ENCODE measurements at places on chromosomes 3 and 15.
A peak's percentile ranks its signal among the peaks of the same experiment; 100 is the strongest.

GRCh38 chr3:189235214-189235613 lies 63.4 kb downstream of the TPRG1 start:
- DNase-seq = no peak

DNA sequence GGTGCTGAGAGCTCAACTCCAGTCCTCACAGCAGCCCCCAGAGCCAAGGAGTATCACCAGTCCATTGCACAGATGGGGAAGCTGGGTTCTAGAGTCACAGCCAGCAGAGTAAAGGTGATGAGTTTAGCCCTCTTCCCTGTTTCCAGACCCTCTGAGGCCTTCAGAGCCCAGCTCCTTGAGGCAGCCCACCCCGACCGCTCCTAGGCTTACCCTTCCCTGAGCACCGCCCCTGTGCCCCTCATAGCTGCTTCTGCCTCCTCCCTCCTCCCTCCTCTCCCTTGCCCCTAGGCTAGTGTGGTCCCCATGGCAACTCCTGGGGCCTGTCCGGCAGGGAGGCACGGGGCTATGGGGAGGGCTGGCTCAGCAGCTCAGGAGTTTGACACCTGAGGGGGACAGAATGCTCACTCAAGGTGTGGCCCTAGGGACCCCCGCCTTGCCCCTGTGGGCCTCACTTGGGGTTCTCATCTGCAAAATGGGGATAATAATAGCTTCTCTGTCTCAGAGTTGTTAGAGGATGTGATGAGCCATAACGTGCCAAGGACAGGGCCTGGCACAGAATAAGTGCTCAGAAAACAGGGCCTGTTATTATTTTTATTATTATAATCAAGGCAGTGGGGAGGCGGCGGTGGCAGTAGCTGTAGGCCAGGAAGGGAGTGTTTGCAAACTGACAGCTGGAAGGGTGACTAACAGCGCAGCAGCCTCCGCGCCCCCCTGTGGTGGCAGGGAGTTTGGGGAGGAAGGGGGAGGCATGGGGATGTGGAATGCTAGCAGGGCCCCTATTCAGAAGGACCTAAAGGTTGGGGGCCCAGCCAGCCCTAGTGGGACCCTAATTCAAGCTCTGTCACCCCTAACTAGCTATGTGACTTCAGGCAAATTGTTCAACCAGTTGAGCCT lies 11.5 kb downstream of the CSK start:
- peak; percentile 73 for DNase-seq

GRCh38 chr15:92878593-92879053 lies 21.5 kb upstream of the CHD2 start:
- no peak for DNase-seq

DNA sequence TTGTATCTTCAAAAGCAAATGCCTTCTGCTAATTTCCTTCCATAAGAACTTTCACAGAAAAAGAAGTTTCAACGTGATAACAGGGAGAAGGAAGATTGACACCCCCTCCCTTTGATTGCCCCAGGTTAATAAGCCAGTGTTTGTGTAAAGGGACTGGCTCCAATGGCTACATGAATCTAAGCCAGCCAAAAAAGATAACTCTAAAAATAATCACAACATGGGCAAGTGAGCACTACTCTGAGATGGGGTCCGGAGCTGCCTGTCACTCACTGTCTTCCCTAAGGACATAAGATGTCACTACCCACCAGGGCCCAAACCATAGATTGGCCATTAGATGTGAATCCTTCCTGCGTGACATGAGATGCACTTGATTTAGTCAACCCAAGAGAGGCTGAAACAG lies 17.6 kb upstream of the ST8SIA2 start:
- DNase-seq = no peak

- no peak for DNase-seq
Observed at GRCh38 chr3:172201136-172201869, 161.9 kb downstream of the FNDC3B start.

DNA sequence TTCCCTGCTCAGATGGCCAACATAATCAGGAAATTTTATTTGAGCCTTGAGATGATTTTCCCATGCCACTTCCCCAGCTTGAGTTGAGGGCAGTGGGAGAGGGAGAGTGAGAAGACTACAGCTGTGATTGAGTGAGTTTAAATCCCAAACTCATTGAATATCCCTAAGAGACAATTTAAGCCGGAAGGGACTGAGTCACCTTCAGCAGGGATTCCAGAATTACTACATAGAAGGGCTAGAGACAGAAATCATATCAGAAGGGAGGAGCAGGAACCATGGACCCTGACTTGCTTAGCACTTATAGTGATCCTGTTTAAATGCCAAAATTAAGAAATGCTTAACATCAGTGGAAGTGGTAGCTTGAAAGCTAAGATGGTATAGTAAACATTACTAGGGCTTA lies 312.2 kb upstream of the SLCO3A1 start:
- DNase-seq = no peak

GRCh38 chr3:56096999-56097398 lies 371.3 kb downstream of the ERC2 start:
- no peak for DNase-seq

DNA sequence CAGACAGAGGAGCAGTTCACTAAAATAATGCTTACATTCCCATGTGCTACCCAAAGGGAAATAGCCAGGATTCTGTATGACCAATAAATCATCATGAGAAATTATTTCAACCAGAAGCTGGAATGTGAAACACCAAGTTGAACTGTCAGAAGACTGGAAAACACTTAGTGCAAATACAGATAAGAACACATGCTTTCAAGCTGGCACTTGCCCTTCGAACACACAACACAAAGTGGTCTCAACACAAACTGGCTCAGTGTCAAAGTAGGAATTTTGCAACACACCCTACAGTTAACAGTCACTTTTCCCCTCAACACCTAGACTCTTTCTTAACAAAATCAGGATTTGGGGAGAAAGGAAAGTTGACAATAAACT lies 1.3 kb downstream of the FSD2 start:
- no peak for DNase-seq

DNA sequence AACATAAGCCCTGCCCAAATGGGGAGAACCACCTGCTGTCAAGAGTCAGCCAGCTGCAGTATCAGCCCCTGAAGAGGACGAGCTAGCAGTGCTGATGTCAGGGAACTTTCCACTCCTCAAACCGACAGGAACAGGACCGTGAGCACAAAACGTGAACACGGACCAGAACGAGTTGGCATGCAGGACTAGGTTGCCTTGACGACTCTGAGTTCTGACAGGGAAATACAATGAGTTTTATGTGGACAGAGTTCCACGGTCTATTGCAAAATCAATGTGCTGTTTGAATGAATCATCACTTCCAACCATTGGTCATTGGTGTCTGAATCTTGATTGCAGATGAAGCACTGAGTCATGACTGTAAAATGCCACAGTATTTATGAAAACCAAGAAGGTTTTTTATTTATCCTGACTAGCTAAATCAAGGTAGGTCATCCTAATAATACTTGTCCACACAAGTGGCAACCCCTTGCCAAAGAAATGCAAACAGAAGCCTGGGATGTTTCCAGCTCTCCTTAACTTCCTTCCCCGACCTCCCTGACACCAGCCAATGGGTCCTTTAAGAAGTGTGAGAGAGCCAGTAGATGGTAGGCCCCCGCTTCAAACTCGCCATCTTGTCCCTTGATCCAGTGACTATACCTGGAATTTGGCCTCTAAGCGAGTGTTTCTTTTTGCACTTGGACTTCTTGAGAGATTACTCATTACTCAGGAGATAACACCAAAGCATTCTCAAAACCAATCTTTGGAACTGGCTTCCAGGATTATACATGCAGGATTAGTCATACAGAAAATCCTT lies 119.6 kb downstream of the ASB7 start:
- no peak for DNase-seq

DNA sequence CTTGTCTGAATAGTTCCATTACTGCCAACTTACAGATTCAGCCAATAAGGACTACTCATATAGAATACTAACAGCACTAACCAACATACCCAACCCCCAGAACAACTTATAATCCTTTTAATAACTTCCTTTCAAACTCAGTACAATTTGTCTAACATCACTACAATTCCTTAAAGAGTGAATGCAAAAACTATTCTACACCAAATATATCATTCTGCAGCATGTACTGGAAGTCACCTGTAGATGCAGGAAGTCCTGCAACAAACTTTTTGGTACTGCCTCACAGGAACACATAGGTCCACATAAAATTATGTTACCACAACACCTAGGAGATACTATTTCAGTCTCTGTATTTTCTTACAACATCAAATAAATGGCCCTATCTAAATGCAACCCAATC lies 2.1 kb downstream of the CCNL1 start:
- no peak for DNase-seq

DNA sequence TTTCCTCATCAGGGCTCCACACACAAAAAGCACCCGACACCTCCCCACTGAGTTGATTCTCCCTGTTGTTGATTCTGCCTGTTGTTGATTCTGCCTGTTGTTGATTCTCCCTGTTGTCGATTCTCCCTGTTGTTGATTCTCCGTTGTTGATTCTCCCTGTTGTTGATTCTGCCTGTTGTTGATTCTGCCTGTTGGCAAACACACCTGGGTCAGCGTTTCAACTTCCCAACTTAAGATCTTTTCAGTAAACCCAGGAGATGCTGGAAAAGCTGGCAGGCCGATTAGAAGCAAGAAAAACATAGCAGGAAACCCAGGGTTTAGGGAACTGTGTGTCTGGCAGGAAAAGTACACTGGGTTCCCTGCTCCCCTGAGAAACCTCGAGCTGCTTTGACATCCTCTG lies 47.9 kb downstream of the TNK2 start:
- no peak for DNase-seq

DNA sequence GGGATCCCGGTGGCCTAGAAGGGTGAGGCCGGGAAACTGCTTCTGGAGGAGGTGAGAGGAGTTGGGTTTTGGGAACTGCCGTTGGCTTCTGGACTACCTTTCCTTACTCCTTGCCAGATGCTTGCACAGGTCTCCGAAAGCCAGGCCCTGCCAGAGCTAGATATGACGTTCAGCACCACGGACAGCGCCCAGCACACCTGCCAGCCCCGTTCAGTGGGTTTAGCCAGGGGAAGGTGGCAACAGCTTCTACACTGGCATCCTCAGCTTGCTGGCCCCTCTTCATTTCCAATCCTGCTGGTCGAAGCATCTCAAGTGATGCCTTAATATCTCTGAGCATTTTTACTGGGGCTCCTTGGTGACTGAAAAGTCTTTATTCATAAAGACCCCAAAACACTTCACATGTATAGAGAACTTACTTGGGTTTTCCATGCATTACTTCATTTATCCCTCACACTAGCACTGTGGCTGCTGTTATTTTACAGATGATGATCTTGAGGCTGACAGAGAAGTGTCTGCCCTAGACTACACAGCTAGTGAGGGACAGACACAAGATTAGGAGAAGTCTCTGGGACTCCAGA lies 21.9 kb downstream of the HCN4 start:
- peak; percentile 49 for DNase-seq

GRCh38 chr15:75921732-75922703 lies 18.3 kb downstream of the FBXO22 start:
- no peak for DNase-seq

DNA sequence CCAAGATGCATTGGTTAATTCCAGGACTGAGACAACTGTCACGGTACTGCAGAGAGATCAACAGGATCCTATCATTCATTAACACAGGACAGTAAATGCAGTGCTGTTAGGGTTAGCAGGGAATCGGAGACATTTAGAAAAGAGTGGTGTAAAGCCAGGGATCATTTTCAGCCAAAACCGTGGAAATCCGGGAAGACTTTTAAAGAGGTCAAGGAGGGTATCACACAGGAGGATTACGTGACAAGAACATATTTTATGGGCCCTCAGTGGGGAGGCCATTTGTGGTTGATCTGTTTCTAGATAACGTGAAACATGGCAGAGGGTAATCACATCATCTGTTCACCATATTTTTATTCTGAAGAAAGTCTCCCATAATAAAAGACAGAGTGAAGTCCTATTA lies 216.1 kb downstream of the PTPRG start:
- DNase-seq = no peak

DNA sequence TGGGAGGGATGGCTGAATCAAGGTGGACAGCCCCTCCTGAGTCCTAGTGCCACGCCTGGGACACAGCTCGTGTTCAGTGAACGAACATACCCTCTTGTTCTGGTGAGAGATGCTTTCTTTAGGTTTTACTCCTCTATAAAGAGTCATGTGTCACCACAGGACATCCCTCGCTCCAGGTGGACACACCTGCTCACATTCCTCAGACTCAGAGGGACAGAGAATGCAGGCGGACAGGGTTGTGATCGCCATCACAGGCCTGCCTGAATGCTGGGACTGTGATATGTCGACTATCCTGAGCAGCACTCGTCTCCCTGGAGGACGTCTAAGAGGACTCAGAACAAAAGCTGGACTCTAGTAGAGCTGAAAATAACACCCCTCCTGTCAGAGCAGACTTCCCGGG lies 96.4 kb upstream of the SNRPA1 start:
- DNase-seq = no peak

- peak; percentile 51 for DNase-seq
Observed at GRCh38 chr3:197555281-197556261, at the start of gene BDH1. Gene BDH1, minus strand, starts transcription at chr3:197555968. Its CDS starts 9,525 bp downstream, at chr3:197546443.

- DNase-seq = no peak
Observed at GRCh38 chr15:60208709-60209108, 189.1 kb downstream of the ANXA2 start.

DNA sequence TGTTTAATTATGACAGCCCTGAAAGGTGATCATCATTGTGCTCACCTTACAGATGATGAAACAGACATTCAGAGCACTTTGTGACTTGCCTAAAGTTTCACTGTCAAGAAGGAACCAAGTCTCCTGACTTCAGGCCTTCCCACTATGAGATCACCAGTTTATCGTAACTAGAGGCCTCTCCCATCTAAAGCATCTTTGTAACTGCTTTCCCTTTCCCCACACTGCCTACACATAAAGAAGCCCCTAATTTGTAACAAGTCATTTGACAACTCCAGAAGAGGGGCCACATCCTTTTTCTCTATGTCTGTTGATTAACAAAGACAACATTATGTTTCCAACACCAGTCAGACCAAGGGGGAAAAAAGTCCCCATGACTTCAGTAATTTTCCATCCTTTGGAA lies 1.1 kb downstream of the KLHL6 start:
- no peak for DNase-seq

DNA sequence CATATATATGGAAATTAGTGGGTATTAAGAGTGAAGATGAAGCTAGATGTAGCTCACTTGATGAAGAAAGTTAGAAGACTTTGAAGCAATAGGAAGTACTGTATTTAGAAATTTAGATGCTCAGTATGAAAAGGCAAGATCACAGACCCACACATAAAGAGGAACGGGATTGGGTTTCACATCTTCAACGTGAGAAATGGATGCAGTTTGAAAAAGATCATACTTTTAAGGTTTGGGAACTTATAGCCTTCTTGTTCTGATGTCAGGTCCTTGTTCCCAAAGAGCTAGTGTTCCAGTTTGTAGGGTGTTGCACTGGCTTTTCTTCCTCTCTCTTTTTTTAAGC lies 16.7 kb downstream of the AP3S2 start:
- no peak for DNase-seq

- DNase-seq = no peak
Observed at GRCh38 chr15:49135911-49136310, 19.5 kb downstream of the COPS2 start.

DNA sequence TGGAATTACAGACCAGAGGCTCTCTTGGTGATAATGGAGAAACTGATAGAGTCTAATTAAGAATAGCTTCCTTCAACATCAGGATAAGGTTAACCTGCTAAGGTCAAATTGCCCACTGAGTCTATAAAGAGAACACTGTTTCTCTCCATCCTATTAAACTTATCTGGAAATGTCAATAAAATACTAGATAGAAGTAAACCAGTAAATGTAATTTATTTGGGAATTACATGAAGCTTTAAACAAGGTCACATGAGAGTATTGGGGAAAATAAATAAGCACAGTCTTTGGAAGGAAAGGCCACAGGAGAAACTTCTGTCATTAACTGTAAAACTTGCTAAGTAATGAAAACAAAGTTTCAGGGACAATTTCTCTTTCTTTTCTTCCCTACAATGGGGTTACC lies 118.5 kb downstream of the DPH6 start:
- no peak for DNase-seq

GRCh38 chr3:71994203-71994602 lies 209.3 kb upstream of the PROK2 start:
- no peak for DNase-seq
